ENCODE measurements at places on chromosomes 7 and 10.

GRCh38 chr7:133836666-133837065 is 290.5 kb upstream of the LRGUK start:
- no peak for DNase-seq

DNA sequence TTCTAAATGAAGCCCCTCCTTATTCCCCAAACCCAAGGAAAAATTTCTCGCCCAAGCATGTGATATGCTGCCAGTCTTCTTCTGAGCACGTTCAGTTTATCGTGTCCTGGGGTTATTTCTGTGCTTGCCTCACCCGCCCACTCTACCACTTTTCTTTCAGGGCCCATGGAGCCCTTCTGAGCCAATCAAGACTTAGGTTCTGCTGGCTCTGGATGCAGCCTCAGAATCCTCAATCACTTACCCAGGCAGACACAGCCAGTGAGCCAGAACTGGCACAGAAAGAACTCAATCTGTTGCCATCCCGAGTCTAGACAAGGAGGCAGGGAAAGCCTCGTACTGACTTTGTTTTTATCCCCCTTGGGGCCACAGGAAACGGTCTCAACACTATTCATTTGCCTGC is 34.2 kb upstream of the C10orf90 start:
- DNase-seq, result no peak

GRCh38 chr7:130421684-130422083 is 19.1 kb downstream of the CEP41 start:
- no peak for DNase-seq

DNA sequence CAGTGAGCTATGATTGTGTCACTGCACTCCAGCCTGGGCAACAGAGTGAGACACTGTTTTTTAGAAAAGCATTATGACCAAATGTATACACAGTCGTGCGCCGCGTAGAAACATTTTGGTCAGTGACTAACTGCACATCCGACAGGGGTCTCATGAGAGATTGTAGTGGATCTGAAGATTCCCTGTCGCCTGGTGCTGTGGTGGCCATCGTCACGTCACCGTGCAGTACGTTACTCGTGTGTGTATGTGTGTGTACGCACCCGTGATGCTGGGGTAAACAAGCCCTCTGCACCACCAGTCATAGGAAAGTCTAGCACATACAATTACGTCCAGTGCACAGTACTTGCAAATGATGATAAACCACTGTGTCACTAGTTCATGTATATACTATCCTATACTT is 109.4 kb downstream of the ELFN1 start:
- DNase-seq, result no peak

DNA sequence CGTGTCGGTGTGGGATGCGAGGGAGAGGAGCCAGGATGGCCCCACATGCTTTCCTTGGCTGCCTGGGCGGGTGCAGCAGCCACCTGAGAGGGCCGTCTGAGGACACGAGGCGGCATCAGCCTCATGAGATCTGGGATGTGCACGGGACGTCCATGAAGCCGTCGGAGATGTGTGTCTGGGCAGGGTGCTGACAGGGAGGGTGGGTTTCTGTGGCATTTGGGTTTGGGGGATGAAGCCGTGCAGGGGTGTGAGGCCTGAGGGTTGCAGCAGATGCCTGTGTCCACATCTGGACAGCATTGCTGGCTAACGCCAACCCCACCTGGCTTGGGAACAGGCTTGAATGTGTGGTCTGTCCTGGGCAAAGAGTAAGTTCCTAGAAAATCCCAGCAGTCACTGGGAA is 179.5 kb downstream of the DNAJB6 start:
- no peak for DNase-seq

- no peak for DNase-seq
These were observed 38.8 kb upstream of the ZRANB1 start for GRCh38 chr10:124903111-124903510.

DNA sequence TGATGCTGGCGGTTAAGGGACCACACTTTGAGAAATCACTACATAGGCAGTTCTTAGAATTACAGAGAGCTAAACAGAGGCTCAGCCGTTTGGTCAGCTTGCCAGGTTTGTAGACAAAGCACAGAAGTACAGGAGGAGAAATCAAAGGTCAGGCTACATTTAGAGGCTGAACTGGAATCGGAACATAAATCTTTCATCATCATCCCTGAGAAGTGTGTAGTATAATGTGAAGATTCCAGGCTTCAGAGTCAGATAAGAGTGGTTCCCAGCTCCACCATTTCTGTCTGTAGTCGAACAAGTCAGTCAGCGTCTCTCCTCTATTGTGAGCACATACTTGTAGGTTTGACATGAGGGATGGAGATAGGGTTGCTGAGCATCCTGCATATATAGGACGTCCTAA is 18.9 kb downstream of the CDK1 start:
- no peak for DNase-seq

- no peak for DNase-seq
These were observed 6.0 kb downstream of the PRR15 start for GRCh38 chr7:29569648-29570047.

- no peak for DNase-seq
These were observed 173.8 kb upstream of the PPP2R2D start for GRCh38 chr10:131726967-131727366.

Measured in stimulated activated CD8-positive, alpha-beta memory T cell treated with anti-CD3 and anti-CD28 coated beads, Interleukin-4, amount 100 ng/mL, for 4 hours (primary cell).